ENCODE measurements at places on chromosomes 2 and 18. TPM values are rescaled to one million over a fixed set of nuclear protein-coding genes. Genes with fewer than 3 reads are reported as not detected.

The TGFBRAP1 gene
- 14.5 TPM for polyA plus RNA-seq

The FKBP7 gene
- 71.5 TPM for polyA plus RNA-seq

The DNAJC5G gene
- polyA plus RNA-seq, result 0.58 TPM

The FSIP2 gene
- 3.8 TPM for polyA plus RNA-seq

The UGT1A4 gene
- polyA plus RNA-seq, result not detected

The SCYGR4 gene
- not detected for polyA plus RNA-seq

The SLC39A10 gene
- 81.4 TPM for polyA plus RNA-seq

The AMER3 gene
- polyA plus RNA-seq, result 0.10 TPM

The SAG gene
- 0.16 TPM for polyA plus RNA-seq

The C2orf72 gene
- 3.1 TPM for polyA plus RNA-seq

The RND3 gene
- 51.5 TPM for polyA plus RNA-seq

The ANKRD36B gene
- polyA plus RNA-seq, result 13.2 TPM

The SH3RF3 gene
- 4.5 TPM for polyA plus RNA-seq
